ENCODE measurements at places on chromosomes 13 and 19. TPM values are rescaled to one million over a fixed set of nuclear protein-coding genes. Genes with fewer than 3 reads are reported as not detected.

The OLFM4 gene
- not detected for total RNA-seq

DNA sequence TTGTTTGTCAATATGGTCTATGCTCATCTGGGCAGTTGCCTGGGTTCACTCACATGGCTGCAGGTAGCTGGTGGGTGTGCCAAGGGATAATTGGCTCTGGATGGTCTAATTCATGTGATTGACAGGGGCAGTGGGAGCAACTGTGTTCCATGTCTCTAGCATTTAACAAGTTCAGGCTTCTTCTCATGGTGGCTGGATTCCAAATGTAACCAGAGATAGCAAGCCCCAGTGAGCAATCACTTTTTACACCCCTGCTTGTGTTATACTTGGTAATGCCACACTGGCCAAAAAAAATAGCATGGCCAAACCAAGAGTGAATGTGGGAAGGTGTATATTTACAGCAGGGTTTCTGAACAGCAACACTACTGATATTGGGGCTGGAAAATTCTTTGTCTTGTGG lies 89.6 kb upstream of the TNFSF11 start:
- DNase-seq: peak; percentile 19

GRCh38 chr13:108629181-108629752 lies at the start of gene MYO16:
Gene MYO16, plus strand, starts transcription at chr13:108629611. Its CDS starts 234 bp downstream, at chr13:108629845.
- no peak for DNase-seq

GRCh38 chr19:10271543-10272086 lies 695 bp downstream of the ICAM1 start:
- peak; percentile 47 for DNase-seq

Measured in M059J (cell line).